G401 (cell line): ENCODE measurements at places on chromosomes 3 and 15. TPM values are rescaled to one million over a fixed set of nuclear protein-coding genes. Genes with fewer than 3 reads are reported as not detected.

TRH gene
- total RNA-seq: not detected in 2 replicates

AHSG gene
- total RNA-seq: not detected in 2 replicates

DNA sequence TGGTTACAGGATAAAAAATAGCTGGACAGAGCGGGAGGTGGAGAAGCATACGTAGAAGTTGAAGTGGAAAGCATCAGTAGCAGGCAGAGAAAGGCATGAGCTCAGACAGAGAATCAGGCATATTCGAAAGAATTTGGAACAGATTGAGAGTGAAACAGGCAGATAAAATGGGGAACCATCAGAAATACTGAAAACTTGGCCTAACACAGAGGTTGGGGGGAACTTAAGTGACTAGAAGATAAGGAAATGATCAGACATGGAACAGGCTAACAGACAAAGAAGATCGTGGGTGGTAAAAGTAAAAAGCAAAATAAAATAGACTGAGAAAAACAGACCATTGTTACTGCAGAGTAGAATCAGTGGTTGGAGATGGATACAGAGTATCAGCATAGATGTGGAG lies 32.9 kb downstream of the GTF2E1 start:
- DNase-seq: no peak

DNA sequence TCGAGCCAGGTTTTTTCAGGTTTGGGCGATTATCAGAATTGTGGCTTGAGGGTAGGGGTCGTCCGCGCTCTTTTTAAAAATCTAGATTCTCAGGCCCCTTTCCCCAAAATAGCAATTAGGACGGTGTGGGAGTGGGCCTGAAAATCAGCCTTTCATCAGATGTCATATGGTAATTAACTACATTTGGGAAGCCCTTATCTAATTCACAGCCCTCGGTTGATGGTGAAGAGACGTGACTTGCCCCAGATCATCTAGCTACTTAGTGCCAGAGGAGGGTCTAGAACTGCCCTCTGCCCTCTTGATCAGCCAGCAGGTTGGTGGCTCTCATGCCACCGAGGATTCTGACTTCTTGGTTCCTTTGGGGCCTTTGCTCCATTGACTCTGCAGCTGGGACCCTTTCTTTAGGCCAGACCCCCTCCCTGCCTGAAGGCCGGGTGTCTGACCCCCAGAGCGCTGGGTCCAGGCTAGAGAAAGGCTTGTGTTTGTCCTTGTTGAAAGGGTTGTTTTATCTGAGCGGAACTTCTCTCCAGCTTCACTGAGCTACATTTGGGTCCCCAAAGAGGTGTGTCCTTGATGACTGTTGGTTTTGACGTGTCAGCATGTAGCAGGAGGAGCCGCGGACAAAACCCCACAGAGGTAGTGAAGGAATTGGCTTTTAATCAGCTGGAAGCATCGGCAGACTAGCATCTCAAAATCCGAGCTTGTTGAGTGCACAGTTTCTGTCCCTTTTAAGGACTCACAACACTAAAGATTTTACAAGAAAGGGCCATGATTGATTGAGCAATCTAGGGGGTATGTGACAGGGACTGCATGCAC lies 857 bp downstream of the AEN start:
- no peak for DNase-seq

TBC1D23 gene
- total RNA-seq: 15.5 and 28.4 TPM in 2 replicates

IMPG2 gene
- not detected in 2 replicates for total RNA-seq
